A549 treated with CORT108297 at 1 μM for 4 hours (cell line): ENCODE measurements at places on chromosomes 5 and 9. TPM values are rescaled to one million over a fixed set of nuclear protein-coding genes. Genes with fewer than 3 reads are reported as not detected.

Gene ZNF366
- total RNA-seq = not detected in 5 replicates

Gene ST8SIA4
- 0.27 to 0.43 TPM (median 0.39 TPM) in 5 replicates for total RNA-seq

Gene SMIM33
- not detected in 5 replicates for total RNA-seq

Gene ZNF658
- 1.7 to 2.2 TPM (median 1.9 TPM) in 5 replicates for total RNA-seq

Gene TICAM2
- total RNA-seq = 0.75 to 1.4 TPM (median 1.2 TPM) in 5 replicates

Gene OBP2B
- not detected in 5 replicates for total RNA-seq

Gene TIMD4
- total RNA-seq = 0.97 to 1.5 TPM (median 1.3 TPM) in 5 replicates

Gene SPATA31D4
- not detected in 5 replicates for total RNA-seq

Gene SLC46A2
- 0.02 TPM in 1 of 5 replicates, not detected in the others for total RNA-seq

Gene PCDHB7
- total RNA-seq = 0.03 TPM in 1 of 5 replicates, not detected in the others

Gene C1QTNF2
- 0.05 to 0.22 TPM (median 0.15 TPM) in 5 replicates for total RNA-seq

Gene RETREG1
- 1.9 to 3.8 TPM (median 2.8 TPM) in 5 replicates for total RNA-seq

Gene CRAT
- 22.9 to 31.8 TPM (median 30.8 TPM) in 5 replicates for total RNA-seq

Gene DMRTA1
- total RNA-seq = 0.73 to 1.1 TPM (median 0.93 TPM) in 5 replicates

Gene OTP
- total RNA-seq = 0.03 to 0.09 TPM (median 0.06 TPM) in 5 replicates

Gene MRPL22
- 41.7 to 59.2 TPM (median 58.0 TPM) in 5 replicates for total RNA-seq

Gene GLRA1
- total RNA-seq = not detected in 5 replicates

Gene KCNV2
- not detected in 5 replicates for total RNA-seq

Gene SAPCD2
- total RNA-seq = 15.2 to 28.2 TPM (median 25.3 TPM) in 5 replicates

Gene SPATA31A3
- not detected in 5 replicates for total RNA-seq

Gene ANKRD31
- total RNA-seq = 0.03 to 0.07 TPM (median 0.05 TPM) in 5 replicates

Gene CTNND2
- not detected in 5 replicates for total RNA-seq

Gene OR1J1
- not detected in 5 replicates for total RNA-seq

Gene SHISAL2B
- total RNA-seq = 0.18 TPM in 1 of 5 replicates, not detected in the others

Gene CENPK
- 27.8 to 40.9 TPM (median 31.1 TPM) in 5 replicates for total RNA-seq

Gene DNAI1
- 0.07 to 0.21 TPM (median 0.12 TPM) in 5 replicates for total RNA-seq

Gene C9
- not detected in 5 replicates for total RNA-seq

Gene SLC4A9
- 0.05 TPM in 1 of 5 replicates, not detected in the others for total RNA-seq

Gene PCDHA11
- 0.08 to 0.40 TPM (median 0.10 TPM) in 5 replicates for total RNA-seq

Gene FGF10
- total RNA-seq = not detected in 5 replicates

Gene SPATA31C1
- total RNA-seq = not detected in 5 replicates

Gene APBA1
- 0.11 to 0.29 TPM (median 0.14 TPM) in 5 replicates for total RNA-seq

Gene PCDHGC3
- total RNA-seq = 5.0 to 6.7 TPM (median 5.6 TPM) in 5 replicates
